ENCODE measurements at places on chromosomes 1 and 21.
A peak's percentile ranks its signal among the peaks of the same experiment; 100 is the strongest.

GRCh38 chr1:233651563-233652233 lies 37.8 kb downstream of the KCNK1 start:
- no peak for DNase-seq

- DNase-seq = no peak
Observed at GRCh38 chr21:38401191-38401926, 96.9 kb downstream of the ERG start.

GRCh38 chr1:85705940-85706339 lies 2.3 kb downstream of the ZNHIT6 start:
- DNase-seq = no peak

DNA sequence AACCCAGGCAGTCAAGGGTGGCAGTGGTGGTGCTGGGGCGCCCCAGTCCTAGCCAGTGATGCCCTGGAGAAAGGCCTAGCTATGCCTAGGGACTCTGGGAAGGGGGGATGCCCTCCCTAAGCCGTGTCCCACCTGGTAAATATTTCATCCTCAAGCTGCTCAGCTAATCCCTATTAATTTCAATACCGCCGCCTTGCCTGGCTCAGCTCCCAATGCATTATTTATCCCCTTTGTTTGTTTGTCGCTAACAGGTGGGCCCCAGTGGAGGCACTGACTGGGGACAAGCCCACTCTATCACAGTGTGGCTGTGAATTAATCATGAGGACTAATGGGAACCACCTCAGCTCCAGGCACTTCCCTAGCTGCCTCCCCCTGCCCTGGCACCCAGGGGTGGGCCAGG lies 22.5 kb downstream of the DMAP1 start:
- DNase-seq = peak; percentile 33

DNA sequence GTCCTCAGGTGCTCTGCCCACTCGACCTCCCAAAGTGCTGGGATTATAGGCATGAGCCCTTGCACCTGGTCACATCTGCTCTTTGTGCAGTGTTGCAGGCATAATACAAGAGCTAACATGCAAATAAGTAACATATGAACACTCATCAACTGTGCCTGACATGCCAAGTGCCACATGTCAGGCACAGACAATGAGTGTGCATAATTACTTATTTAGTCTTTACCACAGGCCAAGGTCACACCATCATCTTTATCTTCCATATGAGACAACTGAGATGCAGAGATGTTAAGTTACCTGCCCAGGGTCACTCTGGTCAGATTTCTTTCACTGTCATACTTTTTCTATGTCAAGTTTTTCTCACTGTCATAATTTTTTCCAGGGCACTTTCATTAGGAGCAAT lies 126.1 kb downstream of the PPIAL4G start:
- DNase-seq = no peak

GRCh38 chr1:212213784-212214183 lies 71.4 kb upstream of the PPP2R5A start:
- DNase-seq = no peak
